ENCODE measurements at places on chromosomes 1 and 21.
A peak's percentile ranks its signal among the peaks of the same experiment; 100 is the strongest.

GRCh38 chr1:199009447-199009846 is 370.6 kb downstream of the PTPRC start:
- DNase-seq, result no peak

DNA sequence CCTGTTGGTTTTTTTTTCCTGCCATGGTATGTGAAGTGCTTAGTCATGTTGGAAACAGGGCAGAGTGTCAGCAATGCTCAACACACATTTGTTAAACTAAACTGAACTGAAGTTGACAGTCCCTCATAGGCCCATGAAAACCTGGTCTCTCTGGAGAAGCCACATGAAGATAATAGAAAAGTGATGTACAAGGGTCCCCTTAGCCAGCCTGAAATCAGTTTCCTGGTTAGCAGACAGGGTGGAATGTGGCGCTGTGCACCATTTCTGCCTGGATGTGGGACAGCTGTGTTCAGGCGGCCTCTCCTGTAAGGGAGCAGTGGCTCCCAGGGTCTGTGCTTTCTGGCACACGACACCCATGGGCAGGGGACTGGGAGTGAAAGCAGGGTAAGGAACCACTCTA is 9.9 kb upstream of the CHI3L1 start:
- no peak for DNase-seq

GRCh38 chr1:20058531-20058930 is 11.5 kb upstream of the PLA2G5 start:
- DNase-seq, result peak; percentile 11

- no peak for DNase-seq
Observed at GRCh38 chr1:168518201-168518689, 25.6 kb downstream of the XCL2 start.

DNA sequence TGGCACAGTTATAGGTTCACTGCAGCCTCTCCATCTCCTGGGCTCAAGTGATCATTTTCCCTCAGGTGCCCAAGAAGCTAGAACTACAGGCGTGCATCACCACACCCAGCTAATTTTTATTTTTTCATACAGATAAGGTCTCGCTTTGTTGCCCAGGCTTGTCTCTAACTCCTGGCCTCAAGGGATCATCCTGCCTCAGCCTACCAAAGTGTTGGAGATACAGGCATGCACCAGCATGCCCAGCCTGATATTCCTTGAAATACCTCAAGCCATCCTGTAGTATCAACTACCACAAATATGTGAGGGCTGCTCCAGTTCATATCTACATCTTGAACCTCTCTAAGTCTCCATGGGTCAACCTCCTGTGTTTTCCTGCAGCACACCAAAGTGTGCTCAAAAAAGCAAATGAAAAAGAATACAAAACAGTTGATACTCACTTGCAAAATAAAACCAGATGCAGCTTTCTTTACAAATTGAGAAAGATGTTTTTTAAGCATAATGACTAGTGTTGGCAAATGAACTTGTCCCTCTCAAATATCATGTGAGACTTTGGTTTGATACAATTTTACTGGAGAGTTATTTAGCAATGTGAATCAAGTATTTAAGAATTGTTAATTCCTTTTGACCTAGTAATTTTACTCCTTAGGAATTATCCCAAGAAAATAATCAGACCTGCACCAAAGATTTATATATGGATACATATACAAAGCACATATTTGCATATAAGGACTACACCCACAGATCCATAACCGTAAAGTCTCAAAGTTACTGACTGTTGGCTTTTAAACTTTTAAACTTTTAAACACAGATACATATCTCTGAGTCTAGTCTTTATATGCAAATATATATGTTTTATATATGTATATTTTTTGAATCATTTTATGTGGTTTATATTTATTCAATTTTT is 197.7 kb downstream of the NRIP1 start:
- no peak for DNase-seq

DNA sequence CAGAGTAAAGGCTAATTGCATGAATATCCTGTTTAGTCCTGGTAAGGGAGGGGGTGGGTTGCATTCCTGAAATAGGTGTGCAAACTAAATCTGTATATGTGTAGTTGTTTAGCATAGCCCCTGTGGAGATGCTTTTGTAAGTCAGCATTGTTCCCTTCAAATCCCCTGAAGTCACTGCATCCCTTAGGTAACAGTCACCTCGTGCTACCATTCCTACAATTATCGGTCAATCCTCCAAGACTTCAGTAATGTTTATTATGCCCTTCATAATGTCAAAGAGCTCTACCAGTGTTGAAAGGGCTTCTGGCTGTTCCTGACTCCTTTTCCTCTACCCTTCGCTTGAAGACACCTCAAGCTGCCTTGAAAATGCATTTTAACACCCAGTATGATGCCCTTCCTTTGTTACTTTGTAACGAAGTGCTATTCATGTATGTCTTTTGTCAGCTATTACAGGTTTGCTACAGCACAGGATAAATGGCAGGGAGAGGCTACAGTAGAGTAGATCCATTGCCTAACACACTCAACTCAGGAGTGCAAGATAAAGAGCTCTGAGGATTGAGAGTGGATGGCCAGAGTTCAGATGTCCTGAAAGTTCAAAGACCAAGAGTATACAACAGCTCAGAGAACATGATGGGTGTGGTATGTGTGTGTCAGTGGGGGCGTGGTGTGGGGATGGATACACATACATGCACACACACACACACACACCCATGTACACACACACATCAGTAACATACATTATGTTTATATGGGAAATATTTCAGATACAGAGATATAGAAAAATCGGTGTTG is 27.4 kb upstream of the FOXD3 start:
- no peak for DNase-seq

GRCh38 chr1:231919886-231920285 is 293.3 kb downstream of the DISC1 start:
- DNase-seq, result peak; percentile 58

GRCh38 chr1:33358114-33358794 is 37.4 kb upstream of the A3GALT2 start:
- DNase-seq, result no peak

DNA sequence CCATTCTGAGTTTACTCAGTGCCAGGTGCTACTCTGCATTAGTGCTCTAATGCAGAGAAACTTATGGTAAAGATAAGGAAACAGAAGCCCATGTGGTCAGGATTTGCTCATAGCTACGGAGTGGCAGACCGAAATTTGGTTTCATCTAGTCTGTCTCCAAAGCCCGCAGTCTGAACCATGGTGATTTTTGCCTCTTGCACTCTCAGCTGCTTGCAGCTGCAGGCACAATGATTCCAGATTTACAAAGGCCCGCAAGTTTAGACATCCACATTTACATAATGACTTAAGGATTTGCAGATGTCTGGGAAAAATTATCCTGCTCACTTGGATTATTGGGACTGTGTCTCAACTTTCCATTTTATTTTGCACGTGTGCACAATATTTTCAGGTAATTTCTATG is 161.3 kb upstream of the KCNJ6 start:
- no peak for DNase-seq

GRCh38 chr21:32197896-32198295 is 81.0 kb downstream of the MIS18A start:
- DNase-seq, result no peak

DNA sequence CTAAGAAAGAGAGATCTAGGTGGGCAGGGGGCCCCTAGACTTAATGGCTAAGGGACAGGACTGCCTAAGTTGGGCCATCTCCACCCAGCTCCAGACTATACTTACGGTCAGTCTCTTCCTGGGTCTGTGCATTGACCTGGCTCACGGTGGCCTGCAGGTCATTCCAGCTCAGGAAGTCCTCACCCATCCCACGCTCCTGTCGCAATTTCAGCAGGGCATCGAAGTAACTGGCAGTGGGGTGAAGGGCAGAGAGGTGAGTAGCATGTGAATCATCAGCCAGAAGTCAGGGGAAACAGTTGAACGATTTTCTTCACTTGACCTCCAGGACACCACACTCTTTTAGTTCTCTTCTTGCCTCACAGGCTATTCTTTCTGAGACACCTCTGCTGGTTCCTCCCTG is 20.5 kb downstream of the IQGAP3 start:
- no peak for DNase-seq

DNA sequence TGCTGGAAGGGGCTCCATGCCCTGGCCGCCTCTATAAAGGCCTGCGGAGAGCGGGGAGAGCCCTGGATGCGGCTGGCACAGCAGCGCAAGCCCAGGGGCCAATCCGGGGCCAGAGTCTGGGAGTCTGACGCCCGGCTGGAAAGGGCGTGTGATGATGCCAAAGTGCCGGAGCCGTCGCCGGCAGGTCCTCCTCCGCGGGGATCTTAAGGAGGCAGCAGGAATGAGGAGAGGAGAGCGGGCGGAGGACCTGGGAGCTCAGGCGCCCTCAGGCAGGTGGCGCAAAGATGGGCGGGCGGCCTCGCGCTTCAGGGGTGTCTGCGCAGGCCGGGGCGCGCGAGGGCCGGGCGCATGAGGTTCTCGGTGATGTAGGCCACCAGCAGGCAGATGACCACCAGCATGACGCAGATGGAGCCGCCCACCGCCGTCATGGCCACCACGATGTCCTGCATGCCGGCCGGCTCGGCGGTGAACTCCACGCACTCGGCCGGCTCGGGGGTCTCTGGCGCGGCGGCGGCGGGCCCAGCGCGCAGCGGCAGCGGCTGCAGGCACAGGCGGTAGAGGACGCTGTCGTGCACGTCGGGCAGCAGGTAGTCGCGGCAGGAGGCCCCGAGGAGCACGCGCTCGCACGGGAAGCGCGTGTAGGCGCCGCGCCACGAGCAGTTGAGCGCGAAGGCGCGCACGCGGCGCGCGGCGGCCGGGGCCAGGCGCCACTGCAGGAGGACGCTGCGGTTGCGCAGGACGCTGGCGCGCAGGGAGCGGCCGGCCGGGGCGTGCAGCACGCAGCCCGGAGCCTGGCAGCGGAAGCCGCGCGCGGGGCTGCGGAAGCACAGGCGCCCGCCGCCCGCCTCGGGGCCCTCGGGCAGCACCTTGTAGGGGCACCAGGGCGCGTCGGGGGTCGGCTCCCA is 653 bp downstream of the FNDC10 start:
- DNase-seq, result no peak

- no peak for DNase-seq
Observed at GRCh38 chr1:181772714-181773113, 288.8 kb downstream of the ZNF648 start.

GRCh38 chr1:147669469-147670318 is 630 bp downstream of the ACP6 start:
- peak; percentile 13 for DNase-seq

GRCh38 chr1:3215198-3216014 is 146.4 kb downstream of the PRDM16 start:
- no peak for DNase-seq

DNA sequence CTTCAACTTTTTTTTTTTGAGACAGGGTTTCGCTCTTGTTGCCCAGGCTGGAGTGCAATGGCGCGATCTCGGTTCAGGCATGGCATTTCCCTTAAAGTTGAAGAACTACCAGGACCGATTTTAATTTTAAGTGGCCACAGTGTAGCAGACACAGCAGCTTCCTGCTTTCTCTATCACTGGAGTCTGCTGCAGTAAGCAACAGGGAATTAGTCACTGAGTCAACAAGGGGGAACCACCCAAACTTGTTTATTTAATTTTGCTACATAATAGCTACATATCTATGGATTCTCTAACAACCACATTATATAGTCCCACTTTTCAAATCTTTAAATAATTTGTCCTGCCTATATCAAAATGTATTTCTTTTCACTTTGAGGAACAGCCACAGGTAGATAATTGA is 12.5 kb upstream of the TNNI3K start:
- DNase-seq, result no peak

DNA sequence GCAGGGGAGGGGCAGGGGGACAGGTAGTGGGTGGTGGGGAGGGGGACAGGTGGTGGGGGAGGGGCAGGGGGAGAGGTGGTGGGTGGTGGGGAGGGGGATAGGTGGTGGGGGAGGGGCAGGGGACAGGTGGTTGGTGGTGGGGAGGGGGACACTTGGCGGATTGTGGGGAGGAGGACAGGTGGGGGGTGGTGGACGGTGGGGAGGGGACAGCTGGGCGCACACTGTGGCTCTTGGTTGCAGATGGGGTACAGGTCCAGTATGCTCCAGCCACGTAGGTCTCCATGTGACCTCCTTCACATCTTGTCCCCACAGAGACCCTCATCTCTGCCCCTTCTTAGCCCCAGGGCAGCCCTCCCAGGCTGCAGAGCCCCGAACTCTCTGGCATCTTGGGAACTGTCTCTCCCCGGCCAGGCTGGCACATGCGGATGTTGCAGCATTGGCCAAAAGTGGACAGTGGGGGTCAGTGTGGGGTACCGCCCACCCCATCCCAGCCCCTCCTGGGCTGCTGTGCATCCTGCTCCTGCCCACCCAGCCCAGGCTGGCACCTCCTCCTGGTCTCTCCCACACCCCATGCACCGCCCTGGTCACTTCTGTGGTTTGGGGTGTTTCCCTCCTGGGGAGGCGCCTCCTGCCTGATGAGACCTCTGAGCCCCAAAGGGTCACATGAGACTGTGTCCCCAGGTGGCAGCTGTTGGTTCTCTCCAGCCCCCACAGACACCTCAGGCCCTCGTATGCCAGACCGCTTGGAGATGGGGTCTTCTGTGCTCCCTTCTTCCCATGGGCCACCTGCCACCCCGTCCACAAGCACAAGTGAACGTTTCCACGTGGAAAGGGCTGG is 7.6 kb upstream of the SLC19A1 start:
- DNase-seq, result no peak

DNA sequence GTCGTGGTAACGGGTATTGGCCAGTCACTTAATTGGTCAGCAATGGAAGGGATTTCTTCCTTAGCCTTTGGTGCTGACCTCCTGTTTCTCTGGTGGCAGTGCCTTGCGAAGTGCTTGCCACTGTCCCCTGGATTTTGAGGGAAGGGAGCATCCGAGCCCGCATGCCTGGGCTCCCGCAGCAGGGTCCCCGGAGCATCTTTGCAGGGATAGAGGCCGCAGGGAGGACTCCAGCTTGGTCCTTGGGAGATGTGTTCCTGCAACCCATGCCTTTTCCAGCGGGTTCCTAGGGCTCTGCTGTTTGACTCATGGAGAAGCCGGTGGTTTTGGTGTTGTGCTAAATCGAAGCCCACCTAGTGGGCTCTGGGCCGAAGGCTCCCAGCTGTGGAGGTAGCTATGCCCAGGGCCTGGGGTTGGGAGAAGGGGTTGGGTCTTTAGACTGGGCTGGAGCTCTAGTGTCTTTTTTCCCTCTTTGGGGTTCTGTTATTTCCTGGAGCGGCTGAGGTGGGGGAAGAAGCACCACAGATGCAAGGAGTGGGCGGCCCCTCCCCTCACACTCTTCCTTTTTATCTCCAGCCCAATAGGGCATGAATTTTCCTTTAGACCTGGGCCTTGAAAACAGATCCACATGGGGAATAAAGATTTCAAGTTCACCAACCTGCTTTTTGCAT is 39.0 kb downstream of the PIK3CD start:
- no peak for DNase-seq
